ENCODE measurements at places on chromosomes 2 and 18. TPM values are rescaled to one million over a fixed set of nuclear protein-coding genes. Genes with fewer than 3 reads are reported as not detected.

The ZNF396 gene
- not detected for total RNA-seq

The CFC1 gene
- total RNA-seq, result not detected

The LAMA3 gene
- 9.5 TPM for total RNA-seq

The COL4A4 gene
- total RNA-seq, result not detected

The SLC23A3 gene
- total RNA-seq, result 9.9 TPM

The EMILIN1 gene
- 1.1 TPM for total RNA-seq

The GALNT3 gene
- total RNA-seq, result 39.6 TPM

The MEIS1 gene
- total RNA-seq, result 3.1 TPM

The SIX3 gene
- not detected for total RNA-seq

The CRYGC gene
- total RNA-seq, result not detected

The CAVIN2 gene
- total RNA-seq, result 0.84 TPM

The CHRND gene
- not detected for total RNA-seq

The MCFD2 gene
- total RNA-seq, result 92.6 TPM

The ATP6V1C2 gene
- not detected for total RNA-seq

The AKAIN1 gene
- not detected for total RNA-seq

The KCNIP3 gene
- 1.1 TPM for total RNA-seq

The GRHL1 gene
- 5.5 TPM for total RNA-seq

The TACR1 gene
- total RNA-seq, result not detected
